ENCODE measurements at places on chromosomes 1 and 21.

GRCh38 chr1:184409011-184409410 lies 22.2 kb downstream of the C1orf21 start:
- no peak for DNase-seq

- no peak for DNase-seq
Observed at GRCh38 chr1:19398309-19398760, 86.2 kb downstream of the SLC66A1 start.

DNA sequence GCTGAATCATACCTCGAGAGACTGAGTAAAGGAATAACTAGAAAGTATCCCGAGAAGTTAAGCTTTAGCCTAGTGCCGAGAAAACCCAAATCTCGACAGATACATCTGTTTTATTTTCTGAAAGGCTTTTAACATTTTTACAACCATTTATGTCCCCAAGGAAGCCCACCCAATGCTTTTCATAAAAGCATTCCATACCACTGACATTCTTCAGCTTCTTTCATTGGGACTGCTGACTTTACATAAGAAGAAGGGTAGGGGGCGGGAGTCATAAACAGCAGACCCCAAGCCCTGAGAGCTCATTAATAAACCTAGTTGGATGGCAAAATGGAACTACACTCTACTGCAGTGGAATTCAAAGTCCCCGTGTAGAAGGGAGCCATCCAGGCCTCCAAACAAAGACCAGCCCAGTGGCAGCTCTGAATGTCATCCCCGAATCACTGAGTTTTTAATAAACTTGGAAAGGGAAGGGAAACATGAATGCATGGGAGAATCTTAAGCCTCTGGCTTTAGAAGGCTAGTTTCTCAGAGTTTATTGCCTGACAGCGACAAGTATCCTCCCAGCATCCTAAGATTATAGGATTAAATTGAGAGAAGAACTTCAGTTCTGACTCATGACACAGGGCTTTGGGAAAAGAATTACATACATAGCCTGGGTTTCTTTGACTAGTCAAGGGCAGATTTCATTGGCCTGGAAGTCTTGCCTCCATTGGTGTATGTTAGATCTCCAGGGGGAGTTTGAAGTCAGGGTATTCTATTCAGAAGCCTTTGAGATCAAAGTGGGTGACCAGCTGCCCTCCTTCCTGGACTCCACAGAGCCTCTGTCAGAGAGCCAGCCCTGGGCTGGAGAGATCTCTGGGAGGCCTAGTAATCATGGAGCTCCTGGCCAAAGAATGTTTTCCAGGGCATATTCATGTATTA lies 3.7 kb downstream of the ATF3 start:
- no peak for DNase-seq

DNA sequence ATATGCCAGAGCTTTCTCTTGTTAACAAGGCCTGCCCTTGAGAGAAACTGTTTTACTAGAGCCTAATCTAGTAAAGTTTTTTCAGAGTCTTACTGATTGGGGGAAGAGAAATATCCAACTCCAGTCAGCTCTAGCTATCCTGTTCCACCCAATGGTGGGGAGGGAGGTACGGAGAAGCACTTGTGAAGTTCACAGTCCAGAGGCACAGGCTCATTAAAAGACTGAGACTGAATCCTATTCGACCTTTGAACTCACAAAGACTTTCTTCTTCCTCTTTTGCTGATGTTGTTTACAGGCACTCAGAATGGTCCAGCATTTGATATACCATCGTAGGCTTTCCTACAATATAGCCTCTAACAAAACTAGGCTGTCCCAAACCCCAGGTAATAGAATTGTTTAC lies 15.5 kb upstream of the SFT2D2 start:
- no peak for DNase-seq

- no peak for DNase-seq
Observed at GRCh38 chr1:180392020-180392419, 110.4 kb downstream of the ACBD6 start.

DNA sequence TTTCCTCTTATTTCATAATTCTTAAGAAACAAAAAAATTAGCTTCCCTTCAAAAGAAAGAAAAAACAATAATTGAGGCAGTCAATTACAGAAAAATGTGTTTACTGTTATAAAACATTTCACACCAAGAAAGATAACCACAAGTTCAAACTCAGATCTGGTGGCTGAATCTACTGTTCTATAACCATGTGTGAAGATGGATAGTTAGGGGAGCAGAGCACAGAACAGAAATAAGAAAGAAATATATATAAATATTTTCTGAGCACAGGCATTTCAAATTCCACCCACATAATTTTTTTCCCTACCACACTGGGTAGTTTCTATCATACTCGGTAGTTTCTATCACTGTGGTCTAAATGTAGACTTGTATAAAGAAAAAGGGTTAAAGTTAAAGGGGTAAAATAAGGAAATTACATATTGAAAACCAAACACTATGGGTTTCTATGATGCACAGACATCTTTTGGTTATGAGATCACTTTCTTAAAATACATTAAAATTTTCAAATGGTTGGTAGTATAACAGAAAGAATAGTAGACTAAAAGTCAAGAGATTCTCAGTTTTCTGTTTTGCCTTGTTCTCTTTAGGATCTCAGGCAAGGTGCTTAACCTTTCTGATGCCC lies 10.8 kb downstream of the LYST start:
- DNase-seq = no peak

DNA sequence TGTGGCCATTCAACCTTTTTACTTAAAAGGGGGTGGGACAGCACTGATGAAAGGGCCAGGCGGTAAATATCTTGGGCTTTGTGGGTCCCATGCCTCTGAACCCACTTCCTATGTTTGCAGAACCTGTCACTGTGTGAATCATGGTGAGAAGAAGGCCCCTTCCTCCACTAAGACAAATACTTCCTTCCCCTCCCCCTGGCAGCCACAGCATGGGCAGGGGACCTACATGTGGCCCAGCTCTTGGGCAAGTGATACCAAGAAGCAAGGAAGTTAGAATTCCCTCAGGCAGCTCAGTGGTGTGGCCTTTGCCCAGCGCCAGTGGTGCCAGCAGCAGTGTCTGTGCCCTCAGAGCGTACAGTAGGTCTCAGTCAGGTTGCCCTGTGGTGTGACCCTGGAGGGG lies 168.6 kb downstream of the TRIM33 start:
- no peak for DNase-seq

DNA sequence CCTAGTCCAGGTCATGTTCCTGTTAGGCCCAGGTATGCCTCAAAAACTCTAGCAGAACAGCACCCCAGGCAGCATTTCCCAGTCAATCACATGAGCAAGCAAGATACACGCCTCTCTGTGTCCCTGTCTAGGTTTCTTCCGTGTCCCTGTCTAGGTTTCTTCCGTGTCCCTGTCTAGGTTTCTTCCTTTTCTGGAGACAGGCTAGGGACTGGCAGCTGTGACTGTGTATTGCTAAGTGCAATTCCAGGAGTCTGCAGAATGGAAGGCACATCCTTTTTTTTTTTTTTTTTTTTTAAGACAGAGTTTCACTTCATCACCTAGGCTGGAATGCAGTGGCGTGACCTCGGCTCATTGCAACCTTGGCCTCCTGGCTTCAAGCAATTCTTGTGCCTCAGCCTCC lies 77.6 kb downstream of the SETD4 start:
- DNase-seq = no peak

GRCh38 chr1:44090429-44091252 lies 28.0 kb upstream of the KLF17 start:
- no peak for DNase-seq

GRCh38 chr1:52032124-52032784 lies 1.4 kb downstream of the KTI12 start:
- no peak for DNase-seq

- no peak for DNase-seq
Observed at GRCh38 chr1:169651035-169651434, 21.1 kb upstream of the SELP start.

GRCh38 chr21:33650230-33650629 lies 7.9 kb downstream of the ITSN1 start:
- no peak for DNase-seq

DNA sequence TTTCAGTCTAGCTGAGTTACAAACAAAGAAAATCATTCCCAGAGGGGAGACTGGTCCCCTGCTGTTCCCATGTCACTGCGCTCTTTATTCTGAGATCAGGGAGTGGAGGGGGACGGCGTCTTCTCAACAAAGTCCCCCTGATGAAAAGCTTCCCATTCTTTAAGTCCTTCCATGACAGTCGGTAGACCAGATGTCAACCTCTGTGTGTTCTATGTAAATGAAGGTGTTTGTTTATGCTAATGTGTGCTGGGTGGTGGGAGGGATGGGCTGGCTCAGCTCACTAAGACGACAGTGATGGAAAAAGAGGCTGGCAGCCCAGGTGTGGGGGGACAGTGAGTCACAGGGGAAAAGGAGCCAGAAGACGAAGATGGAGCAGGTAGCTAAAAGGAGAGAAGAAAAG lies 148.2 kb upstream of the KLHDC7A start:
- no peak for DNase-seq

DNA sequence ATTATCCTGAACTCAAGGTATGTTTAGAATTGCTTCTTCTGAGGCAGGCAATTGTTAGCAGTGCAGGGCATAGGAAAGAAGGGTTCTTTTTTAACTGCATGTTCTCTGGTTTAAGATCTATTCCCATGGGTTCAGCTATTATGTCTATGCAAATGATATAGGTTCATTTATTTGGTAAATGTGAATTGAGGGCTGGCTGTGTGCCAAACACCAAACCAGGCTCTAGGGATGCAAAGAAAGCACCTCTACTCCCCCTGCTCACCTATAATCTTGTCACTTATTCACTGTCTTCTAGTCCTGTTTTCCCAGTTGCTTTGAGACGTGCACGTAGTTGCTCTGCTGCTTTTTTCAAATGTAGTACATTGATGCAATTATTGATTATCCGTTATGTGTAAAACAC lies 691 bp upstream of the KIFAP3 start:
- DNase-seq = no peak

DNA sequence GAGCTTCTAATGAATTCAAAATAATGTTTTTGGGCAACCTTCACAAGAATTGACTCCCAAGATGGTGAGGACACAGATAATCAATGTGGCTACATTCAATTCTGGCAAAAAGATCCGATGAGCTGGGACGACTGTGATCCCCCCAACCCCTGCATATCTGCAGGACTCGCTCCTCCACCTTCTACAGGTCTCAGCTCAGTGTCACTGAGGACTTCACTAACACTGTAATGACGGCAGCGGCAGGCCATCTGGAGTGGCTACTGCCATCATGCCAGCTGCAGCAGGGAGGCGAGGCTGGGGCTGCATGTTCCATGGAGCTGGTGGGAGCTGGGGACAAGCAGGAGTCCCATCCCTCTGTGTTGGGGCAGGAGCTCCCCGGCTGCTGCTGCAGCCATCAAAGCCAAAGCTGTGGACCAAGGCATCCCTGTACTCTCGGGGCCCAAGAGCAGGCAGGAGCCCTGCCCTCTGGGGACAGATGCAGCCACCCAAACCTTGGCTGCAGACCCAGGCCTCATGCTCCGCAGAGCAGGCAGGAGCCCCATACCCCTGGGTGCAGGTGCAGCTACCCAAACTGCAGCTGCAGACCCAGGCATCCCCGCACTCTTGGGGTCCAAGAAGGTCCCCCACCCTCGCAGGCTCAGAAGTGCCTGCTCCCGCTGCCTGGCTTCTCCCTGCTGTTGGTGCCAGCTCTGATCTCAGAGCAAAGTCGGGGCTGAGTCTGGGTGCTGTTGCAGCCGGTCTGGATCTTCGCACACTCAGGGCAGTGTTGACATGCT lies 12.2 kb upstream of the DHRS3 start:
- no peak for DNase-seq

DNA sequence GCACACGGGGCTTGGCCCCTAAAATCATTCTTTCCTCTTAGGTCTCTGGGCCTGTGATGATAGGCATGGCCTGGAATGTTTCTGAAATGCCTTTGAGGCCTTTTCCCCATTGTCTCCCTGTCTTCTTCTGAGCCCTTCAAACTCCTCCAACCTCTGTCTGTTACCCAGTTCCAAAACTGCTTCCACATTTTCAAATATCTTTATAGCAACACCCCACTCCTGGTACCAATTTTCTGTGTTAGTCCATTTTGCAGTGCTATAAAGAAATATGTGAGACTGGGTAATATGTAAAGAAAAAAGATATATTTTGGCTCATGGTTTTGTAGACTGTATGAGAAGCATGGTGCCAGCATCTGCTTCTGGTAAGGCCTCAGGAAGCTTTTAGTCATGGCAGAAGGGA lies 158.8 kb downstream of the TM2D1 start:
- DNase-seq = no peak

GRCh38 chr21:34039678-34040382 lies 33.5 kb upstream of the MRPS6 start:
- DNase-seq = no peak

GRCh38 chr1:187411118-187411517 lies 582.4 kb downstream of the PLA2G4A start:
- DNase-seq = no peak

GRCh38 chr1:229753764-229754551 lies 127.9 kb downstream of the URB2 start:
- DNase-seq = no peak

DNA sequence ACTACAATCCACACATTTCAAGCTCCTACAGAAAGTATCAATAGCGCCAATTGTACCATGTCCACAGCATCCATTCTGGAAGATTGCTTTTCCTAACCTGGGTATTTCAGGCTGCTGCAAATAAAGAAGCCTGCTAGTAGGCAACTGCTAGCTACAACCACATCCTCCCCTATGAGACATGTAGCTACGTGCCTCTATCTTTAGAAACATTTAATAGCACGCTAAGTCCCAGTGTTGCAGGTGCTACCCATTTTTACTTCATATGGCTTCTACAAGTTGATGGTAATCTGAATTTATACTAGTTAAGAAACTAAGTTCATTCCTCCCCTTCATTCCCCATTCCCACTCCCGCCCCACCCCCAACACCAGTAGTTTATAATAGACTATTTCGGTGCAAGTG lies 7.4 kb upstream of the AMPD1 start:
- no peak for DNase-seq

DNA sequence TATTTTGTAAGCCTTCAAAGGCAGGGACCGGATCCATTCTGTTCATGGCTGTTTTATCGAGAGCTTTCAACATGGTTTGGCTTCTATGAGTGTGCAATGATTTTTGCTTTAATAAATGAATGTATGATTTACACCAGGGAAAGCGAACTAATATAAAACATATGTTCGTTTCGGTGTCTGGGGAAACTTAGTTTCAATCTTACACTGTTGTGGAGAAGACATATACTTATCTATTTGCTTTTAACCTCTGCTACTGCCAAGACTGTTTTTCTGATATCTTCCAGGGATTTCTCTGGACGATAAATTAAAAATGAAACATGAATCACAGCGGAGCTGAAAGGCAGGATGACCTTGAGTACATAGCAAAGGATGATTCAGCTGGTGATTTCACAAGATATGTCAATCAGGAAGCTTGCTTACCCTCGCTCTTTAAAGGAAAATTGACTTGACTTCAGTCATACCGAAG lies 14.7 kb upstream of the CYYR1 start:
- DNase-seq = no peak

DNA sequence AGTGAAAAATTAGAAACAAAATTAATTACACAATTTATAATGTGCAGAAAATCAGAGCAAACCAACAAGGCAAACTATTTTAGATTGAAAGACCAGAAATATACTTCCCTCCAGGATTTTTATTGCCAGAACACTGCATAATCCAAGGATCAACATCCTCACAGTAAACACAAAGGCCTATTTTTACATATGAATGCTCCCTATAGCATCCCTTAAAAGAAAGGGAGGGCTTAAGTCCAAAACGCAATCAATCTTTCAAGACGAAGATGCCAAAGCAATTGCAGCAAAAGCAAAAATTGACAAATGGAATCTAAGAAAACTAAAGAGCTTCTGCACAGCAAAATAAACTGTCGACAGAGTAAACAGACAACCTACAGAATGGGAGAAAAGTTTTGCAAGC lies 18.6 kb upstream of the CHIA start:
- DNase-seq = no peak
